ENCODE measurements at places on chromosomes 5 and 9. TPM values are rescaled to one million over a fixed set of nuclear protein-coding genes. Genes with fewer than 3 reads are reported as not detected.

The UNC13B gene
- total RNA-seq = 1.9 TPM

The SPAG8 gene
- not detected for total RNA-seq

The LCN6 gene
- total RNA-seq = not detected

The PPP1R26 gene
- 11.0 TPM for total RNA-seq

The PTPA gene
- 93.3 TPM for total RNA-seq

The ERGIC1 gene
- 115 TPM for total RNA-seq

- DNase-seq = no peak
Observed at GRCh38 chr9:125329978-125330377, 68.4 kb downstream of the GAPVD1 start.

DNA sequence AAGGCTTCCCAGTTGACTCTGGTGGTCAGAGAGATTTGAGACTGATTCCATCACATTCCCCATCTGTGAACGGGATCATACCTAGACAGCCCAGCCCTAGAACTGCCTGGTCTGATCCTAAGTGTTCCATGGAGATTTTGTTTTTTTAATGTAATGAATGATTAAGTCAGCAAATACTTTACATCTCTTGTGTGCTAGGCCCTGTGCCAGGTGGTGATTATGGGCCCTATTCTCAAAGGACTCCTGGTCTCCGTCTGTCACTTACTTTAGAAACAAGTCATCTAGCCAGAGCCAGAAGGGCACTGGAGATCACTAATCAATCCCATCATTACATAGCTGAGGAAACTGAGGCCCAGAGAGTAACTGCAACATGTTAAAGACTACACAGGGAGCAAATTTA is 1.1 kb upstream of the GPX3 start:
- no peak for DNase-seq

The IDNK gene
- 2.1 TPM for total RNA-seq
